ENCODE measurements at places on chromosomes 12 and 14.
A peak's percentile ranks its signal among the peaks of the same experiment; 100 is the strongest.

GRCh38 chr12:50678650-50679365 lies 85.1 kb upstream of the ATF1 start:
- no peaks in the 10 kb centered on the region for H3K4me1 ChIP-seq
- H3K36me3 ChIP-seq = peaks cover 59% of the 10 kb centered on the region
- no peak for ATAC-seq
- no peaks in the 10 kb centered on the region for H3K27me3 ChIP-seq

DNA sequence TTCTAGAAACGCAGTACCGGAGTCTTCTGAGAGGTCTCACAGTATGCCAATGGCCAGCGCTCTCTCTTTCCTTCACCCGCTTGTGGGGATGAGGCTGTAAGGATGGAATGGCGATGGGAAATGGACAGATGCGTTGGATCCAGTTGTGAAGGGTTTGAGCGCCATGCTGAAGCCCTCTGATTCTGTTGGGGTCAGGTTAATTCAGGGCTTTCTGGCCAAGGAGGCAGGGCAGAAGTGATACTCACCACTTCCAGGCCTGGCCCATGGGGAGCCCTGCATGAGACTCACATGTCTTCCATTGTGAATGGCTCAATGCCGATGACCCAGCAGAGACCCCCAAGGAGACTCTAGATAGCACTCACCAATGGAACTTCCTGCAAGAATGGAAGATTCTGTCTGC lies 114.3 kb downstream of the BCL11B start:
- ATAC-seq = no peak
- no peaks in the 10 kb centered on the region for H3K27me3 ChIP-seq
- no peak overlapping the region for H3K27ac ChIP-seq
- no peaks in the 10 kb centered on the region for H3K36me3 ChIP-seq
- H3K4me3 ChIP-seq = no peak overlapping the region
- H3K4me1 ChIP-seq = no peaks in the 10 kb centered on the region

DNA sequence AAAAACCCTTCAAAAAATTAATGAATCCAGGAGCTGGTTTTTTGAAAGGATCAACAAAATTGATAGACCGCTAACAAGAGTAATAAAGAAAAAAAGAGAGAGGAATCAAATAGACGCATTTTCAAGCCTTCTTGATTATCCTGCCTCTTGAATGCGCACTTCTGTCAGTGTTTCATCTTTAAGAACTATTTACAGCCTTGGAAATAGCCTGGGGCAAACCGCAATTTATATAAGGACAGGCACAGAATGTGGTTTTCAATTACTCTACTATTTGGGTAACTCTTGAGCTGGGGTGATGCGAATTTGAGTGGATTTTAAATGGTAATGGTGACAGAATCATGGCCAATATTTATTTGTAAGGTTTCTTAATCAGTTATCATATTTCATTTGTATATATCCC lies 179.1 kb upstream of the OTX2 start:
- no peak overlapping the region for H3K4me3 ChIP-seq
- H3K36me3 ChIP-seq = no peaks in the 10 kb centered on the region
- H3K4me1 ChIP-seq = no peaks in the 10 kb centered on the region

- peaks cover 29% of the 10 kb centered on the region for H3K27me3 ChIP-seq
- H3K36me3 ChIP-seq = no peaks in the 10 kb centered on the region
- ATAC-seq = no peak
- no peak overlapping the region for H3K4me3 ChIP-seq
These were observed 13.5 kb upstream of the TNFAIP2 start for GRCh38 chr14:103109535-103110441.

DNA sequence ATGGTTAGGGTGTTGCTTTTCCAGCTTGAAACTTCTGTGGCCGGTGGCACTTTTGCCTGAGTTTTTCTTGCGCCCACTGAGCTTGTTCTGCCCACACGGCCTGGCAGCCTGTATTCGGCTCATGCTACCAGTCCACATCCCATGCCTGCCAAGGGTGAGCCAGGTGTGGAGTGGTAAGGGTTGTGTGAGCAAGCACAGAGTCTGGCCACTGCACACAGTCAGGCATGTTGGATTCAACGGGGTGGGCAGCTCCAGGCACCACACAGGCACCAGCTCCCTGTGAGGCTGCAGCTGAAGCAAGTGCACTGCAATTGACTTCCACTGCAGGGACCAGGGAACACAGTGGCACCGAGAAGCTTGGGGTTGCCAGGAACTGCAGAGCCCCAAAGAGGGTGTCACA lies 18.8 kb upstream of the NTS start:
- no peak overlapping the region for H3K27ac ChIP-seq
- H3K27me3 ChIP-seq = no peaks in the 10 kb centered on the region
- no peaks in the 10 kb centered on the region for H3K36me3 ChIP-seq
- ATAC-seq = peak; percentile 36
- no peaks in the 10 kb centered on the region for H3K4me1 ChIP-seq
- no peak overlapping the region for H3K4me3 ChIP-seq

- H3K27ac ChIP-seq = no peak overlapping the region
- peaks cover 70% of the 10 kb centered on the region for H3K36me3 ChIP-seq
- no peaks in the 10 kb centered on the region for H3K4me1 ChIP-seq
- no peak overlapping the region for H3K4me3 ChIP-seq
- ATAC-seq = no peak
These were observed 16.9 kb downstream of the PLEKHG7 start for GRCh38 chr12:92719674-92720073.

- no peak for ATAC-seq
- no peaks in the 10 kb centered on the region for H3K36me3 ChIP-seq
- H3K27ac ChIP-seq = no peak overlapping the region
- no peak overlapping the region for H3K4me3 ChIP-seq
These were observed 109.3 kb downstream of the PDE3A start for GRCh38 chr12:20477672-20478071.

- no peaks in the 10 kb centered on the region for H3K36me3 ChIP-seq
- H3K27ac ChIP-seq = no peak overlapping the region
- peak overlapping the region; percentile 59 for H3K4me3 ChIP-seq
- ATAC-seq = no peak
These were observed 15.7 kb downstream of the TBX3 start for GRCh38 chr12:114668151-114668885.

GRCh38 chr12:59938190-59938962 lies 342.5 kb downstream of the SLC16A7 start:
- no peak for ATAC-seq
- no peaks in the 10 kb centered on the region for H3K4me1 ChIP-seq
- no peaks in the 10 kb centered on the region for H3K27me3 ChIP-seq
- no peaks in the 10 kb centered on the region for H3K36me3 ChIP-seq
- no peak overlapping the region for H3K4me3 ChIP-seq

DNA sequence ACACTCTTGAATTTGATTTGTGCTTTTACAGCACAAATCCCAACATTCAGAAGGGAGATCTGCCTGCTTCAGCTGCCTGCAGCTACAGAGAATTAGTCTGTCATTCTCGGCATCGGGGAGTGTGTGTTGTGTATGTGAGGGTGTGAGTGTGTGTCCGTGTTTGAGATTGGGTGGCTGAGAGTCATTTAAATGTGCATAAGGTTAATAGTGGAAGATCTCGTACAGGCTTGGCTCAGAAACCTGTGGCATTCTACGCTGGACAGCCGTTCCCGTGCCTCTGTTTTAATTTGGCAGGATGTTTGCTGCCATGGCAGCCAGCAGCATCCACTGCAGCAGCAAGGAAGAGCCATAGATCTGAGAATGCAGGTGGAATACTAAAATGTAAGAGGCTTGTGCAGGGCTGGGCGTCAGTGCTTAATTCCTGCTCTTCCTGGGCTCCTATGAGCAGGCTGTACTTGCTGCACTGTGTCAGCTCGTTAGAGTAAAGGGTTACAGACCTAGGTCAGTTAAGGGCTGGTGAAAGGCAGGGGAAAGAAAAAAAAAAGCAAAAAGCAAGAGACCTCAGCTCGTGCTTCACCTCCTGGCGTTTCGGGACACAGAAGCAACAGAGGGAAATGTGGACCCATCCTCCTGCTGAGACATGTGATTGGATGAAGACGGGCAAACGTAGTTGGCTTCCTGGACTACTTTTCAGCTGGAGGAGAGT lies 205.4 kb downstream of the NAV3 start:
- H3K36me3 ChIP-seq = no peaks in the 10 kb centered on the region

- ATAC-seq = no peak
- H3K36me3 ChIP-seq = no peaks in the 10 kb centered on the region
- peaks cover 55% of the 10 kb centered on the region for H3K27me3 ChIP-seq
- H3K27ac ChIP-seq = no peak overlapping the region
These were observed 26.9 kb downstream of the CLEC6A start for GRCh38 chr12:8482571-8483061.

DNA sequence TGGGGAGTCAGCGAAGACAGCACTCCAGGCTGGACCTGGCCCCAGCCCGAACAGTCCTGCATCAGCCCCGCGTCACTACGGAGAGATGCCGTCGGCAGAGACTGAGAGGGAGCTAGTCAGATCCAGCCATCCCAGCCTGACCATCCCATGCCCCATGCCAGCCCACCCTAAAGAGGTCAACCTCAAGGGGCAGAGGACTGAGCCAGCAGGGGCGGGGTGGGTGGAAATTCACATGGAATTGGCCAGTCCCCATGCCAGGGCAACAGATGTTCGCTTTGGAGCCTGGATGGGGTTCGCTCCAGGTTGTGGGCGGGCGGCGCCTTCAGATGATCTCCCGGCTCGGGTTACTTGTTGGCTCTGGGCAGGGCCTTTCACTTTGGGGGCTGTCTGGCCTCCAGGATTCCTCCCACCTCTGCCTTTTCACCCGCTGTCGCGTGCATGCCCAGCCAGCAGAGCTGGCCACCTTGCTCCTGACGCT lies 154.3 kb downstream of the TSPAN9 start:
- no peaks in the 10 kb centered on the region for H3K36me3 ChIP-seq
- no peak overlapping the region for H3K27ac ChIP-seq
- H3K27me3 ChIP-seq = peaks cover 12% of the 10 kb centered on the region
- H3K4me1 ChIP-seq = peaks cover 43% of the 10 kb centered on the region

DNA sequence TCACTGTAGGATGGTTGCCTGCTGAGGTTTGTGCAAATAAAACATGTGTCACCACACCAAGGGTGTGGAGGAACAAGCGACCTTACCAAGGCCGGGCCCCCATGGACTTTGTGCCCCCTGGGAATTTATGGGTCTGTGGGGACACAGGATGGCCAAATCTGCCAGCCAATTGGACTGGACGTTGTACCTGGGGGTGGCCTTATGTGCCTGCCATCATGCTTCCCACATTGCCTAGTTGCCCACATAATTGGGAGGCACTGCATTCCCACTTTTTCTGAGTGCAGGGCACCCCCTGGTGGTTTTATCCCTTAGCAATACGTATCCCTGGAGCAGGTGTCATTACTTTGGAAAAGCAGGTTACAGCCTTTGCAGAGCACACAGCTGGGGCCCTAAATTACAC lies 92.6 kb upstream of the TMPO start:
- no peaks in the 10 kb centered on the region for H3K36me3 ChIP-seq
- ATAC-seq = no peak
- H3K27ac ChIP-seq = no peak overlapping the region

DNA sequence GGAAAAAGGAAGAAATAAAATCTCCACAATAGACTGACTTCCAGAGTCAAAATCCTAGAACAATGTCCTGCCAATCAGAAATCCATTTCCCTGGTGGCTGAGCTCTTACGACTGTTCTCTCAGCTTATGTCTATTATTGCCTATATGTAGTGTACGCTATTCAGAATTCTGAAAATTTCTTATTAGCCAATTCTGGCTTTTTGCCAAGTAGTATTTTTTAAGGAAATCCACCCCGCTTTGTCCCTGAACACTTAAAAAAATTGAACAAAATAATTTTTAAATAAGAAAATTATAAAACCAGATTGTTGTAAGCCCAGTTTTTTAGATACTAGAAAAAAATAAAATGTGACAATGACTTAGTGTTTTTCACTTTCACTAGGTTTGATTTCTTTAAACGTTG lies 143.0 kb downstream of the KCNA5 start:
- no peaks in the 10 kb centered on the region for H3K36me3 ChIP-seq
- ATAC-seq = no peak
- H3K27me3 ChIP-seq = peaks cover 14% of the 10 kb centered on the region
- no peaks in the 10 kb centered on the region for H3K4me1 ChIP-seq
- no peak overlapping the region for H3K27ac ChIP-seq

DNA sequence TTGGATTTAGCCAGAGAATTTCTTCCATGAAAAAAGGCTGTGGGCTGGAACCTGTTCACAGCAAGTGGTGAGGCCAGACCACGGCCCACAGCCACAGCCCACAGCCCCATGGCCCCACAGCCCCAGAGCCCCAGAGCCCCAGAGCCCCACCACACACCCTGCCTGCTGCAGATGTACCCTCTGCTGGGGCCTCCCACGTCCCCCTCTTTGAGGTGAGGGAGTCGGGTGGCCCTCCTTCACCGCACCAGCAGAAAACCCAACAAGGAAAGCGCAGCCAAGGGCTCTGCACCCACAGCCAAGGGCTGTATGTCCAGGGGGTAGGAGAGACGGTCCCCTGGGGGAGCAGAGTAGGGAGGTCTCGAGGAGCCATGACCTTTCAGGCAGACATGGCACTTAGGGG lies 327.5 kb upstream of the DIO3 start:
- H3K27ac ChIP-seq = no peak overlapping the region
- ATAC-seq = peak; percentile 12
- H3K4me1 ChIP-seq = no peaks in the 10 kb centered on the region
- no peaks in the 10 kb centered on the region for H3K36me3 ChIP-seq
- H3K27me3 ChIP-seq = peaks cover 30% of the 10 kb centered on the region
- no peak overlapping the region for H3K4me3 ChIP-seq

DNA sequence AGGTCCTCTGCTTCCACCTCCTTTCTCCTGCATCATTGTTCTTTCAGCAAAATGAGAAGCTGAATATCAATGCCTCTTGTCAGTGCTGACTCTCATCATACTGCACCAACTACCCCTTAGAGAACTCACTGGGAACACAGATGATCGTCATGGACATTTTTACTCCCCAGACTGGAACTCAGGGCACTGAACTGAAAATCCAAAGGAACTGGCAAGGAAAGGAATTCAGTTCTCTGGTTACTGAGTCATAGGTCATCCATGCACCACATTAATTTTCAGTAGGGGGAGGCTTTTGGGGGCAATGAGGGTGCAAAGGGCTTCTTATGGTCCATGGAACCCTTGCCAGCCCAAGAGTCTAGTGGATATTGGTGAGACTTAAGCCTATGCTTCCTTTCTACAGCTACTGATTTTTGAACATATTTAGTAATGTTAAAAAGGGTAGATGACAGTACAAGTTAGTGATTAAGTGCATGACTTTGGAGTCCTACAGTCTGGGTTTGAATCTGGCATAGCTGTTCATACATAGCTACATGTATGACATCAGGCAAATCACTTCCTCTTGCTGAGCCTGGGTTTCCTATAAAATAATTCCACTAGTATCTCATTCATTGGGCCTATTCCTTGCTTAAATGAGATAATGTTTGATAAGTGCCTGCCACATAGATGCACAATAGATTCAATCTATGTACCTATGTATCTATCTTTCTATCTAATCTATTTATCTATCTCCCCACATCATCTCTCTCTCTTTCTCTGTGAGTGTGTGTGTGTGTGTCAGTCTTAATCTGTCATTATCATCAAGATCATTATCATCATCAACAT lies 29.2 kb downstream of the BBS10 start:
- no peak for ATAC-seq
- no peaks in the 10 kb centered on the region for H3K36me3 ChIP-seq
